ENCODE measurements at places on chromosomes 5 and 9. TPM values are rescaled to one million over a fixed set of nuclear protein-coding genes. Genes with fewer than 3 reads are reported as not detected.

DNA sequence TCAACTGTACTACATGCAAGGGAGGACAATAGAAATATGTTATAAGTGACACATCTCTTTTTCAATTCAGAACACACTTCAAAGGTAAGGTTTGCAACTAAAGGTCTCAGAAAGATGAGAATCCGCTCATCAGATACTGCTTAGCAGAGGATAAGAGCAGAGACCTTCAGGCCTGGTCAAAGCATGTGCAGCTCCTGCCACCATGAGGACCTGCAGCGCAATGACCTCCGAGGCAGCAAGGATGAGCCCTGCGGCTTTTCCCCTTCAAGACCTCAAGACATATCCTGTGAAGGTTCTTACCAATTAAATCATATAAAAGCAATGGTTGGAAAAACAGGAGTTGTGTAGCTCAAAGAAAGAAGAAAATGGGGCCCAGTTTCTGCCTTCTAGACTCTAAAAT, 135.8 kb downstream of the TRIM36 start:
- no peak for DNase-seq

GRCh38 chr5:10563110-10563944, 543 bp upstream of the ANKRD33B start:
- DNase-seq = no peak

DNA sequence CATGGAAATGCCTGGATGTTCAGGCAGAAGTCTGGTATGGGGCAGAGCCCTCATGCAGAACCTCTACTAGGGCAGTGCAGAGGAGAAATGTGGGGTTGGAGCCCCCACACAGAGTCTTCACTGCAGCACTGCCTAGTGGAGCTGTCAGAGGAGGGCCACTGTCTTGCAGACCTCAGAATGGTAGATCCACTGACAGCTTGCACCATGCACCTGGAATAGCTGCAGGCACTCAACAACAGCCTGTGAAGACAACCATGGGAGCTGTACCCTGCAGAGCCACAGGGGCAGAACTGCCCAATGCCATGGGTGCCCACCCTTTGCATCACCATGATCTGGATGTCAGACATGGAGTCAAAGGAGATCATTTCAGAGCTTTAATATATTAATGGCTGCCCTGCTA, 36.9 kb downstream of the TRIP13 start:
- no peak for DNase-seq

DNA sequence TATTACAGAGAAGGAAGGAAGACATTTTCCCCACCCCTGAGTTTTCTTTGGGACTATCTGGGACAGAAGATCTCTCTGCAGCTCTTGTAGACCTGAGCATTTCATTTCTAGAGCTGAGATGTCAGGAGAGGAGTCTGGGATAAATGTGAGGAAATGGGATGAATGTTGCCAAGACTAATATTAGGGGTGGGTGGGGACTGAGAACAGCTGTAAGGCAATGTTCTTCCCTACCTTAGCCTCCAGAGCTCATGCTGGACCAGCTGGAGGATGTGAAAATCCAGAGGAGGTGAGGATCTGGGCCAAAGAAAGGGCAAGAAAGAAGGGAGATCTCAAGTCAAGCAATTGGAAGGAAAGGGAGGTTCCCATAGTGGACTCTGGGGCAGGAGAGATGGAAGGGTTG, 23.1 kb upstream of the FOXD1 start:
- DNase-seq = no peak

DNA sequence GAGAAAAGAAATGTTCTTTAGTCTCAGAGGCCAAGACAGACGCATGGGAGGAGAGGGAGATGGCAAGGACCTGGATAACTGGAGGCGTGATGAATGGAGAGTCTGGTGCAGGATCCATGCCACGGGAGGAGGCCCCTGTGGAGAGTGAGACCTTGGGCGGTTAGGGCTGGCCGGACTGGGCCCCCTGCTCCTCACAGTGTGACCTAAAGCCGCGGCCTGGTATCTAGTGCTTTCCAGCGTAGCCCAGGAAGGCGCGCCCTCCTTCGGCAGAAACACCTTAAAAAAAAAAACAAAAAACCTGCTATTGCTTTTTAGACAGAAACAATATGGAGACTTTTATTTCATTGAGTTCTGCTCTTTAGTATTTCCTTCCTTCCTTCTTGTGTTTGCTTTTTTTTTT, 33.1 kb downstream of the SCGB3A1 start:
- DNase-seq = no peak

- no peak for DNase-seq
Measured at GRCh38 chr5:6634788-6635430, 1.7 kb downstream of the SRD5A1 start.

DNA sequence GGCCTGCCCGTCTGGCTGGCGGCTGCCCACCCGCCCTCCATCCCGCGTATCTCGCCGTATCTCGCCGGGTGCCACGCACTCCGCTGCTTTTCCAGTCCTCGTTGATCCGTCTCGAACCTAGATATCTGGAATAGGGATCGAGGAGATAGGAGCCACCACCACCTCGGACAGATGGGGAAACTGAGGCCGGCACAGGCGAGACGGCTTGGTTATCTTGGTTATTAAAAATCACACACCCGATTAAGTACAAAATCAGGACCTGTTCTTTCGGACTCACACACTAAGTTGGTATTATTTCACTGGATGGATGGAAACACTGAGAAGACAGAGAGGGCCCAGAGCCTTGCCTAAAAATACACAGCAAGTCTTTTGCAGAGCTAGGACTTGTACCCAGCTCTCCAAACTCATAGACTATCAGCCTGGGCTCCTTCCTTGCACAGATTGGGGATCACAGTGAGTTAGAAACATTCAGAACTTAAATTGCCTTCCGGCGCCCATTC, 678 bp downstream of the SLC26A2 start:
- no peak for DNase-seq

DNA sequence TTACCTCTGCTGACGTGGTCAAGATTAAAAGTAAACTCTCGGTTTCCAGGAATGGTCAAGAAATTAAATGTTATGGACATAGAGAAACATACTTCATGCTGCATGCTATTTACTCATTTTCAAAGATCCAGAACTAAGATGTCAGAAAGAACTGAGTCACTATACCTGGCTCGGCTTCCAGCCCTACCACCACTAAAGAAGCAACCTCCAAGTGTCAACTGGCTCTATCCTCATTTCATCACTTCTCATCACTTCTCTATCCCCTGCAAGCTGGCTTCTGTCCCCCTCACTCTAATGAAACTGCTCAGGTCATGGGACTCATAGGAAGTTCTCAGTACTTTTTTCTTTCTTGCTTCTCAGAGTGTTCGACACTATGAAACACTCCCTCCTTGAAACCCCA, 116.2 kb downstream of the CDK5RAP2 start:
- no peak for DNase-seq

DNA sequence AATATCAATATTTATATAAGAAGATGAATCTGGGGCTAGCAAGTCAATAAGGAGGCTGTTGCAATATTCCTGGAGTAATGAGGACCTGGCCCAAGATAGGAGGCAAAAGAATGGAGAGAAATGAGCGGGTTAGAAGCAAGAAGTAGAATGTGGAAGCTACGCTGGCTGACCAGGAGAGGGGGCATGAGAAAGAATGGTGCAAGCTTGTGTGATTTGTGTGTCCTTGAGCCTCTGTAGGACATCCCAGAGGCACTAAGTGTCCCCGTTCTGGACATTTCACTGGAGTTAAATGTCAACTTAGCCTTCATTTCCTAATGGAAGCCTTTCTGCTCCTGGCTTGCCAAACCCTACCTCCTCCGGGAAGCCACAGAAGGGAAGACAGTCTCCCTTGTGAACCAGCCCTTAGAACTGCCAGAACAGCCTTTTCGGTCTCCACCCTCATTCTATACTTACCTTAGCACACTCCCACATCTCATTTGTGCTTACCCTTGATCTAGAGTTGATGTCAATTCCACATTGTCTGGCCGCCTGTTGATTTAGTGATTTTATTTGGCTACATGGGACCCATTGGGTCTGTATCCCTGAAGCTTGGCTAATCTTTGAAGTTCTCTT, 6.7 kb upstream of the PDE6A start:
- no peak for DNase-seq

- DNase-seq = no peak
Measured at GRCh38 chr9:89839449-89839848, 234.6 kb downstream of the GADD45G start.

GRCh38 chr9:104868687-104869404, 59.1 kb downstream of the ABCA1 start:
- DNase-seq = peak; percentile 32

GRCh38 chr5:52798938-52799337, 11.2 kb downstream of the ITGA1 start:
- DNase-seq = no peak

GRCh38 chr5:96752341-96753016, 55.3 kb downstream of the ERAP1 start:
- DNase-seq = no peak

GRCh38 chr5:37214550-37214949, 34.6 kb downstream of the CPLANE1 start:
- no peak for DNase-seq

DNA sequence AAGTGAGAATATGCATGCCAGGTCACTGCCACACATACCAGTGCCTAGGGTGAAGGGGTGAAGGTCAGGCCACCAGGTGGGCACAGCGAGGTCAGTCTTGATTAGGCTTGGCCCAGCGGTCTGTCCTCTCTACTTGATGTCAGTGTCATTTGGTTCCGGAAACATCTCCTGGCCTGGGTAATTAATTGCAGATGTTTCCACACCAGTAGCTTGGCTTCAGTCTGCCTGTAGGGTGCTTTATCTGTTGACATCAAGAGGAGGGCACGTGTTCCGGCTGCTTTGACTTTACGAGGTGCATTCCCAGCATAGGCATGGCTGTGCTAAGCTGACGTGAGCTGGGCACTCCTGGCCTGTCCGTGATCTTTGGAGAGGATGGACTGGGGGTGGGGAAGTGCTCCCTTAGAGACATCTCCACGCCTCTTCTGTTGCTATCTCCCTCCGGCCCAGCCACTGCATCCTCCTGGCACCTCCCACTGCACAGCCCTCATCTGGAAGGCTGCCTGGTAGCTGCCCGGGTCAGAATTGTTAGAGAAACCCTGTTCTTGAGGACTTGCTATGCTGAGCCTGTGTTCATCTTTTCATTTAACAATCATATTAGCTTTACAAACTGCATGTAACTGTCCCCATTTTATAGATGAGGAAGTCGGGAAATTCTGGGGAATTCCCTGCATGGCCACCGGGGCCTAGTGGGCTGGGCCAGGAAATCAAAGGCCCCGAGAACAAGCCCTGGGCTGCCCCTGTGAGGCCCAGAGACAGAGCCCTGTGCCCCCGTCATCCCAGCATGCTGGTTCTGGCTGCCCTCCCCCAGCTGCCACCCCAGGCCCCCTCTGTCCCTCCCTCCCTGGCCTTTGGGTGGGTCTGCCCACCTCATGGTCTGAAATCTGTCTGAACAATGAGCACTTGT, 29.1 kb downstream of the JADE2 start:
- DNase-seq = no peak

DNA sequence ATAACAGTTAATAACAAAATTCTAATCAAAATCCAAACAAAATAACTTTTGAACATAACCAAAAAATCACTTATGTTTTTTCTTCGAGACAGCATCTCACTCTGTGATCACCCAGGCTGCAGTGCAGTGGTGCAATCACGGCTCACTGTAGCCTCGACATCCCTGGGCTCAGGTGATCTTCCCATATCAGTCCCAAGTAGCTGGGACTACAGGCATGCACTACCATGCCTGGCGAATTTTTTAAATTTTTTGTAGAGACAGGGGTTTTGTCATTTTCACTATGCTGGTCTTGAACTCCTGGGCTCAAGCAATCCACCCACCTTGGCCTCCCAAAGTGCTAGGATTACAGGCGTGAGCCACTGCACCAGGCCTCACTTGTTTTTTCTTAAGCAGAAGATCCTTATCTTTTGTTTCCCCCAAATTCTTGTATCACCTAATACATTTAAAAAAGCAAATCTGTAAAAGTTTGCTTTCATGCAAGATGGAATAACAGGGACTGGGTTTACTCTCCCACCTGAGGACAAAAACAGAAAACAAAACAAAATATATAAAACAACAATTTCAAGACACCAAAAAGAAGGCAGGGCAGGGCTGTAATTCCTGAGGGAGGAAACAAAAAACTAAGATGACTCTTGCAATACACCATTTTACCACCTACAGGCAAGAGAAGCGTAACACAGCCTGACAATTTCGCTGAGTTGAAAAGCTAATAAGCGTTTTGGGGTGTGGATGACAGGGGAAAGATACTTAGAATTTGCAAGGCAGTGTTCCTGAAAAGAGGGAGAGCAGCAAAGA, 71.4 kb downstream of the RAPGEF6 start:
- no peak for DNase-seq

DNA sequence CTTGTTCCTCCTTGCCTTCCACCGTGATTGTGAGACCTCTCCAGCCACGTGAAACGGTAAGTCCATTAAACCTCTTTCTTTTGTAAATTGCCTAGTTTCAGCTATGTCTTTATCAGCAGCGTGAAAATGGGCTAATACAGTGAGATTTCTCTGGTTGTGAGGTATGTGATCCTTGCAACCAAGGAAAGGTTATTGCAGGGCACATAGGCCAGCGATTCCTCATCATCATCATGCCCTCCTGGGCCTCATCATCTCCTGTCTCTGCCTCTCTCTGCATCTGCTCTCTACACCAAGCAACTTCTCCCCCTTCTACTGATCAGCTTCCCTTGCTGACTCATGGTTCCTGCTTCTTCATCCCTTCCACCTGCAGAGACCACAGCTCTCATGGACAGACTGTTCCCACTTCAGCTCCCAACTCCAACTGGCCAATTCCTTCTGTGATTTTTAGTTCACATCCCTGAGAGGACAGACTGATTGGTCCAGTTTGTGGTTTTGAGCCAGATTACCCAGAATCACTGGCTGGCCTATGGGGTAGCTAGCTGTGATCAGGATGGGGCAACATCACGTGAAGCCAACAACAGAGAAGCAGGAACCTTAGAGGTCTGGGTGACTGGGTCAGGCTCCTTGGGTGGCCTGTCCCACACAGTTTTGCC, 53.1 kb downstream of the LIX1 start:
- DNase-seq = no peak

- DNase-seq = no peak
Measured at GRCh38 chr5:59905188-59905587, 11.7 kb upstream of the PDE4D start.

DNA sequence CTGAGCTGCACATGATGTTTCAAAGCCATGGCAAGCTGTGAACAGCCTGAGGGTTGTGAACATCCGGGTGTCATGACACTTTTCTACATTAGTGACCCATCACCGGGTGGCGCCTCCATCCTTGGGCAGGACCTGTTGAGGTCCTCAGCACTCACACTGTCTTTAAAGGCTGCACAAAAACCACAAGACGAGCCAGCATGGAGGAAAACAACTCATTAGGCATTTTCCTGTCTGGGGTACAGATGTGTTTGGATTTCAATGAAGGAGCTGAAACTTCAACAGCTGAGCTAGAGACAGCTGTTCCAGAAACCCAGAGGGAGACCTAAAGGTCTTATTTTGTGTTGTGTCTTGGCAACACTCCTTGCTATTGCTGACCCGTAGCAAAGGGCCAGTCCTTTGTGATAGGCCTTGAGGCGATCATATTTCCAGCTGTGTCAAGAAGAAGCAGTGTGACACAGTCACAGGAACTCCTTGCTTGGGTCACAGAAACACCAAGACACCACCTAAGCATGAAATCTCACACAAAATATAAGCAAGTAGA, 151.8 kb upstream of the VLDLR start:
- no peak for DNase-seq

GRCh38 chr9:89872913-89873707, 268.3 kb downstream of the GADD45G start:
- no peak for DNase-seq

The ROPN1L gene
- 1.1 TPM for total RNA-seq

The SOX30 gene
- 0.23 TPM for total RNA-seq

The PLAA gene
- total RNA-seq = 26.8 TPM

The TSSK1B gene
- total RNA-seq = not detected

The TMEM232 gene
- 0.86 TPM for total RNA-seq

The LIFR gene
- total RNA-seq = 17.1 TPM

The SCAMP1 gene
- 23.1 TPM for total RNA-seq

The C5orf34 gene
- total RNA-seq = 3.6 TPM

The IFNA21 gene
- total RNA-seq = not detected

The ANKRD20A1 gene
- 0.17 TPM for total RNA-seq

The SPINK7 gene
- total RNA-seq = not detected
